ENCODE measurements at places on chromosomes 11 and 22. TPM values are rescaled to one million over a fixed set of nuclear protein-coding genes. Genes with fewer than 3 reads are reported as not detected.

The APOL5 gene
- total RNA-seq = not detected

The DERL3 gene
- total RNA-seq = 0.32 TPM

DNA sequence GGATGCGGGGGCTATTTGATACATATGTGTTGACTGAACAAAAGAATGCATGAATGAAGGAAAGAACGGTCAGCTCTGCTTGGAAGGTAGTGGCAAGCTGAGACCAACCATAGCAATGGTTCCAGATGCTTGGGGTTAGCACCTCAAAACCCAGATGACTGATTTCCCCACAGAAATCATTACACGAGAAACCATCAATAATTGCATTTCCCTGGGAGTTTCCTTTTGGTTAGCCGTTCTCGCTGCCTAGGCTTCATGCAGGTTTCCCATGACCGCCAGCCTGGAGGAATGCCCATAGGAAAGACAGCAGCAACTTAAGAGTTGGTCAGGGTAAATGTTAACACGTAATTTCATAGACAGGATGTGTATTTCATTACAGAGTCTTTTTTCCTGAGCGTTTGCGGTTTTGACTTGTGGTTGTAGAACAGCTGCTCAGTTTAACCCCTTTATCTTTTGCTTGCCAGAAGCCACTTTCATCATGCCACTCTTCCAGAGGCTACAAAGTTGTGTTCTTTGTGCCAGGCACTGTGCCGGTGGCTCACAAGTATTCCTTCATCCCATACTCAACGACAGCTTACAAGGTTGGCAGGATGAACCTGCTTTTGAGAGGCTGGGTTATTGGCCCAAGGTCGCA is 2.8 kb downstream of the IL17RA start:
- peak; percentile 86 for DNase-seq

- peak; percentile 28 for DNase-seq
Observed at GRCh38 chr11:107785401-107785800, 73.2 kb downstream of the SLC35F2 start.

The CDC42EP2 gene
- total RNA-seq = 21.3 TPM

- no peak for DNase-seq
Observed at GRCh38 chr11:2530855-2531200, 86.0 kb downstream of the KCNQ1 start.

The OTOG gene
- total RNA-seq = not detected

The ACTN3 gene
- not detected for total RNA-seq

GRCh38 chr22:43412808-43413795 is 1.3 kb downstream of the MPPED1 start:
- no peak for DNase-seq

The GDPD5 gene
- total RNA-seq = 9.5 TPM

The ROM1 gene
- total RNA-seq = 3.0 TPM

The TUBA8 gene
- 0.32 TPM for total RNA-seq

The DPAGT1 gene
- total RNA-seq = 29.4 TPM

The YPEL1 gene
- total RNA-seq = under 0.01 TPM

- no peak for DNase-seq
Observed at GRCh38 chr11:82902880-82903279, 1.3 kb downstream of the DDIAS start.

GRCh38 chr22:40638261-40638660 is 1.7 kb upstream of the MRTFA start:
- DNase-seq = no peak

DNA sequence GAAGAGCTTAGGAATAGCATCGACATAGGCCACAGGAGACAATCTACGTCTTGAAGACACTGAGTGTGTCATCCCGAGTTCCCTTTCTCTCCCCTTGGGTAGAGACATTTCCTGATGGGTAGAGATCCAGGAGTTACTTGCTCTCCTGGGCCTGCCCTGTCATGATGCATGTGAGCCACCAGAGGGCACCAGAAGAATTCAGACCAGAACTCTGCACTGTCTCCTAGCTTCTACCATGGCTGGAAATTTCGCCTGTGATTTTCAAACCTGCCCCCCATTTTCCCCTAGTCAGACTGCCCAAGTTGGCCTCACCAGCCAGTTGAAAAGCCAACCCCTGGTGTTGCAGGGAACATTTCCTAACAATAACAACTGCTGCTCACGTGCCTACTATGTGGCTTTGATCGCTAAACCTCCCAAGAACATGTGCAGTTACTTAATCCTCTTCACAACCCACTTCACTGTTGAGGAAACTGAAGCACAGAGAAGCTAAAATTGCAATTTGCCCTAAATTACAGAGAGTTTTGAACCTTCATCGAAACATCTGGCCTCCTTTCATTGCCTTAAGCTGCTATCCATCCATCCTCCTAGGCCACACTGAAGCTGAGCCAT is 47.2 kb downstream of the C11orf58 start:
- peak; percentile 74 for DNase-seq

GRCh38 chr22:36056980-36057379 is 28.4 kb upstream of the RBFOX2 start:
- DNase-seq = peak; percentile 19

The SPON1 gene
- 0.43 TPM for total RNA-seq
